ENCODE measurements at places on chromosomes 2 and 18. TPM values are rescaled to one million over a fixed set of nuclear protein-coding genes. Genes with fewer than 3 reads are reported as not detected.

- no peak overlapping the region for H3K27ac ChIP-seq
- no peak for DNase-seq
- H3K36me3 ChIP-seq: no peaks in the 10 kb centered on the region
- H3K4me3 ChIP-seq: no peak overlapping the region
- no peaks in the 10 kb centered on the region for H3K4me1 ChIP-seq
These were observed 10.1 kb downstream of the DPP4 start for GRCh38 chr2:162063899-162064298.

DNA sequence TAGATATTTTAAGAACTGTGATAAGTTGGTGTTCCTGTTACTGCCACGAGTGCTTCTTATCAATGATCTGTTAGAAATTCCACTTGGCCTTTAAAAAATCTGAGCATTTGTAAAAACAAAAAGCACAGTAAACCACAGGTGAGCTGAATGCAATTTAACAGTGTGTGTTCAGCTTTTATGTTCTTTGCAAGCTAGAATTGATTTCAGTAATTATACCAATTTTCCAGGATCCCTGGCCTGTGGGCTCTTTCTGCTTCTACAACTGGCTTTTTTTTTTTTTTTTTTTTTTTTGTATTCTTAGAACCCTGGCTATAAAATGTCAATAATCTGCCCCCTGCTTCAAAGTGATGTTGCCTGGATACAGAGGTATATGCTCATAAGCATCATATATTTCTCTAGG lies 548.5 kb upstream of the SLC8A1 start:
- no peak overlapping the region for H3K27ac ChIP-seq
- H3K4me1 ChIP-seq: no peaks in the 10 kb centered on the region
- no peaks in the 10 kb centered on the region for H3K36me3 ChIP-seq
- no peaks in the 10 kb centered on the region for H3K27me3 ChIP-seq
- no peak for DNase-seq
- no peak overlapping the region for H3K4me3 ChIP-seq

DNA sequence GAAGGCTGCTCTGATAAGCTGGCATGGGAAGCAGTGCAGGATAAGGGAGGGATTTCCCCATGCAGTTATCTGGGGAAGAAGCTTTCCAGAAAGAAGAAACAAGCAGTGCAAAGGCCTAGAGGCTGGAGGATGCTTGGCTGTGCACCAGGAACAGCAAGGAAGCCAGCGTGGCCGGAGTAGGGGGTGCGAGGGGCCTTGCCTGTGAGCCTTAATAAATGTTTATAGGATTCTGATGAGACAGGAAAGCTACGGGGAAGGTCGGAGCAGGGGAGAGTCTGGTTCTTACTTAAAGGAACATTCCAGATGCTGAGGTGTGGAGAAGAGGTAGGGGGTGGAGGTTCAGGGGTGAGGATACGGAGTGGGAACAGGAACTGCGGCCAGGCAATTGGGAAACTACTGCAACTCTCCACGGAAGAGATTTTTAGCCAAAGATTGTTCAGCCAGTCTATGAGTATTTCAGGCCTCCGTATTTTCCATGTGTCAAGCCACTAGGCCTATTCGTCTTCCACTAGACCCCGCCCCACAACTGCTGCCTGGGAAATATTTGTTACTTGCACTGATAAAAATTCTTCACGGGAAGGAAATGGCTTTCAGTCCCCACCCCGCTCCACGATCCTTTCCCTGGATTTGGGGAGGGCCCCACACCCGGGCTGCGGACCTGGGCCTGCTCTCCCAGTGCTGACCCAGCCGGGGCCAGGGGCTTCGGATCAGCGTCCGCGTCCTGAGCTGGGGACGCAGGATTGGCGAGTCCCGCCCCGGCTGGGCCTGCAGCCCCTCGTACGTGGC lies 516 bp downstream of the EIF2AK2 start:
- DNase-seq: peak; percentile 70
- H3K27me3 ChIP-seq: no peaks in the 10 kb centered on the region
- no peaks in the 10 kb centered on the region for H3K36me3 ChIP-seq
- H3K4me1 ChIP-seq: no peaks in the 10 kb centered on the region

- no peak overlapping the region for H3K4me3 ChIP-seq
- no peaks in the 10 kb centered on the region for H3K36me3 ChIP-seq
- DNase-seq: no peak
- H3K27ac ChIP-seq: no peak overlapping the region
- H3K4me1 ChIP-seq: peaks cover 4% of the 10 kb centered on the region
These were observed 163.8 kb downstream of the ETAA1 start for GRCh38 chr2:67560771-67561456.

- no peaks in the 10 kb centered on the region for H3K27me3 ChIP-seq
- no peaks in the 10 kb centered on the region for H3K36me3 ChIP-seq
- H3K4me1 ChIP-seq: no peaks in the 10 kb centered on the region
- DNase-seq: no peak
These were observed 34.2 kb upstream of the PPP4R1 start for GRCh38 chr18:9648431-9649163.

DNA sequence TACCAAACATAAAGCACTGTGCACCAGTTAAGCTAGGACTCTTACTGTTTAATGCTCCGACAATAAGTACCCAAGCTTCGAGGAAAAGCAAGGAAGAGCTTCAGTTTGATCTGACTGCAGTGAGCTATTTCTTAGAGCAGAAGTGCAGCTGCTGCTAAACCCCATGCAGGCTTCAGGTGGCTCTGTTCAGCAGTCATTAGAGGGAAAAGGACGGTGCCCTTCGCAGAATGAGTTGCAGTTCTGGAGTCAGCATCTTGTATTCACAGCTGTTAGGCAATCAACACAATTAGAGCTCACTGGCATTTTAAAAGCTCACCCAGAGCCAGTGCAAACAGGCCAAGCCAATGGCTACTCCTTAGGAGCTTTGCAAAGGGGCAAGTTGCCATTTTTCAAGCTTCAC lies 1.5 kb upstream of the CERKL start:
- no peaks in the 10 kb centered on the region for H3K36me3 ChIP-seq
- no peak overlapping the region for H3K4me3 ChIP-seq
- H3K27ac ChIP-seq: no peak overlapping the region
- no peak for DNase-seq

GRCh38 chr2:232501331-232501771 lies 13.7 kb upstream of the ECEL1 start:
- no peaks in the 10 kb centered on the region for H3K36me3 ChIP-seq
- no peak overlapping the region for H3K4me3 ChIP-seq
- no peaks in the 10 kb centered on the region for H3K4me1 ChIP-seq
- no peak for DNase-seq

GRCh38 chr2:112733456-112733855 lies 12.6 kb downstream of the NT5DC4 start:
- H3K4me1 ChIP-seq: no peaks in the 10 kb centered on the region
- H3K36me3 ChIP-seq: no peaks in the 10 kb centered on the region
- DNase-seq: no peak
- H3K27ac ChIP-seq: no peak overlapping the region

GRCh38 chr2:12769492-12770105 lies 52.9 kb downstream of the TRIB2 start:
- DNase-seq: peak; percentile 76
- no peak overlapping the region for H3K4me3 ChIP-seq
- H3K4me1 ChIP-seq: no peaks in the 10 kb centered on the region
- peaks cover 2% of the 10 kb centered on the region for H3K27me3 ChIP-seq
- H3K27ac ChIP-seq: no peak overlapping the region

GRCh38 chr2:182503886-182504285 lies 77.0 kb upstream of the PDE1A start:
- H3K4me3 ChIP-seq: no peak overlapping the region
- no peak overlapping the region for H3K27ac ChIP-seq
- H3K4me1 ChIP-seq: no peaks in the 10 kb centered on the region
- H3K27me3 ChIP-seq: no peaks in the 10 kb centered on the region
- H3K36me3 ChIP-seq: no peaks in the 10 kb centered on the region
- DNase-seq: no peak

GRCh38 chr2:128690431-128690830 lies 371.8 kb upstream of the HS6ST1 start:
- H3K27ac ChIP-seq: no peak overlapping the region
- no peak overlapping the region for H3K4me3 ChIP-seq
- no peaks in the 10 kb centered on the region for H3K27me3 ChIP-seq
- no peaks in the 10 kb centered on the region for H3K36me3 ChIP-seq
- DNase-seq: no peak

GRCh38 chr2:147631294-147631693 lies 213.5 kb upstream of the ACVR2A start:
- no peak overlapping the region for H3K4me3 ChIP-seq
- DNase-seq: no peak
- no peaks in the 10 kb centered on the region for H3K36me3 ChIP-seq
- H3K27ac ChIP-seq: no peak overlapping the region
- H3K27me3 ChIP-seq: peaks cover 1% of the 10 kb centered on the region

- H3K27me3 ChIP-seq: no peaks in the 10 kb centered on the region
- no peak overlapping the region for H3K27ac ChIP-seq
- no peaks in the 10 kb centered on the region for H3K36me3 ChIP-seq
- no peak for DNase-seq
- H3K4me3 ChIP-seq: no peak overlapping the region
These were observed 161.3 kb upstream of the HNRNPA3 start for GRCh38 chr2:177051278-177051677.

DNA sequence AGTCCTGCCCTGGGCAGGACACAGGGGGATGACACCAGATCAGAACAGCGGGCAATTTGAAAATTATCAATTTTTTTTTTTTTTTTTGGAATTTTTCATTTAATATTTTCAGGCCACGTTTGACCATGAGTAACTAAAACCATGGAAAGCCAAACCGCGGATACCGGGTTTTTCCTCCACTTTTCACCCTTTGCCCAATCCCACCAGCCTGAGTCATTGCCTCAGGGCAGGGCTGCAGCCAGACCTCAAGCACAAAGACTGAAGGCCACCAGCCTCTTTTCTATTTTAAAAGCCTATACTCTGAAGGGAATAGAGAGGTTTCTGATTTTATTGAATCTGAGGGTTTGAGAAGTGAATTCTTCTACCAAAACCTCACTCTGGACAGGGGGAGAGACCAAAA lies 381.1 kb downstream of the IRS1 start:
- no peaks in the 10 kb centered on the region for H3K4me1 ChIP-seq
- no peak overlapping the region for H3K4me3 ChIP-seq
- no peak overlapping the region for H3K27ac ChIP-seq
- no peak for DNase-seq
- no peaks in the 10 kb centered on the region for H3K27me3 ChIP-seq

Gene UBE2F
- 44.7 TPM for total RNA-seq

Gene CPO
- total RNA-seq: 0.51 TPM

Gene MDH1
- 84.9 TPM for total RNA-seq

Gene SLC5A7
- total RNA-seq: not detected

Gene SLC23A3
- 7.3 TPM for total RNA-seq

Gene SPP2
- total RNA-seq: not detected

Gene HADHB
- 88.1 TPM for total RNA-seq

Gene GAL3ST2
- not detected for total RNA-seq

Gene RGPD5
- total RNA-seq: 118 TPM

Gene HAAO
- total RNA-seq: 29.1 TPM
